ENCODE measurements at places on chromosomes 3 and 15.

GRCh38 chr3:175274056-175274455 is 414.9 kb downstream of the NAALADL2 start:
- DNase-seq: no peak

- DNase-seq: no peak
These were observed 52.8 kb downstream of the PPM1L start for GRCh38 chr3:160808838-160809237.

- DNase-seq: no peak
These were observed 211.4 kb upstream of the MANF start for GRCh38 chr3:51173518-51174271.

- no peak for DNase-seq
These were observed 87.4 kb downstream of the NUP210 start for GRCh38 chr3:13332740-13333139.

GRCh38 chr3:43035801-43036365 is 56.8 kb downstream of the GASK1A start:
- no peak for DNase-seq

GRCh38 chr15:40937762-40938535 is 8.8 kb downstream of the DLL4 start:
- DNase-seq: peak; percentile 59

All from hematopoietic multipotent progenitor cell treated with erythropoietin and hydrocortisone succinate and interleukin-3 and kit ligand, for 6 days (in vitro differentiated cells).